Putamen (tissue), 1 donor: ENCODE measurements at places on chromosomes 1 and 21.

DNA sequence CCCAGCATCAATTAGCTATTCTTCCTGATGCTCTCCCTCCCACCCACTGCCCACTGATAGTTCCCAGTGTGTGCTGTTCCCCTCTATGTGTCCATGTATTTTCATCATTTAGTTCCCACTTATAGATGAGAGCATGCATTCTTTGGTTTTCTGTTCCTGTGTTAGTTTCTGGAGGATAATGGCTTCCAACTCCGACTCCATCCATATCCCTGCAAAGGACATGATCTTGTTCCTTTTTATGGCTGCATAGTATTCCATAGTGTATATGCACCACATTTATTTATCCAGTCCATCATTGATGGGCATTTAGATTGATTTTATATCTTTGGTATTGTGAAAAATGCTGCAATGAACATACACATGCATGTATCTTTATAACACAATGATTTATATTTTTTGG, 30.2 kb downstream of the DISC1 start:
- no peak for DNase-seq

GRCh38 chr1:152580433-152580832, at the start of gene LCE3D:
TSS of gene LCE3D (minus strand) at chr1:152580516. CDS start at chr1:152579936, 580 bp downstream.
- DNase-seq, result no peak

DNA sequence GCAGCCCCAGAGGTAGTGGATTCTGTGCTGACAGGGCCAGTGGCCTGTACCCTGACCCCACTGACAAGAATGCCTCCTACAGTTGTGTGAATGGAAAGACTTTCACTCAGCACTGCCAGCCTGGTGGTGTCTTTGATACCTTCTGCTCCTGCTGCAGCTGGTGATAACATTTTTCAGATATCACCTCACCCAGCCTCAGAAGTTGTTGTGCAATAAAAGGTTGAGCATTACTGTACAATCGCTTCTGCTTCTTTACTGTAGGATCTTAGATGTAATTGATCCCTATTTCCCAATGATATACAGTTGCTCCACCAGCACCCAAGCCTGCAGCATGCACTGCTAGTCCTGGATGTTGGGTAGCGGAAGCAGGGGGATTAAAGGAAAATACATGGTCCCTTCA, 4.8 kb upstream of the CHIA start:
- DNase-seq, result no peak

DNA sequence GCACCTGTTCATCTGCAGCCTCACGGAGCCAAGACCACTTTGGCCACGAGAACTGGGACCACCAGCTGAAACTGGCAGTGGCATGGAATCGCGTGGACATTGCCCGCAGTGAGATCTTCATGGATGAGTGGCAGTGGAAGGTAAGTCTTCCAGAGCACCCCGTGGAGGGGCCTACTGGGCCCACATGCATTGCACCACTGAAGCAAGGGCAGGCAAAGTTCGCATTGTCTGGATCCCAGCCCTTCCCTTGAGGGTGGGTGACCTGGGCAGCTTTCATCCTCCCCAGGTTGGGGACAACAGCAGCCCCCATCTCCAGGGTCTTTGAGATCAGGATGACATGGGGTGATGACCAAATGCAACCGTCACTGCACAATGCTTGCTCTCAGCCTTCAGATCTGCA, 37.5 kb downstream of the TRPM2 start:
- no peak for DNase-seq

GRCh38 chr1:178374016-178374415, 122.7 kb downstream of the CLEC20A start:
- no peak for DNase-seq

DNA sequence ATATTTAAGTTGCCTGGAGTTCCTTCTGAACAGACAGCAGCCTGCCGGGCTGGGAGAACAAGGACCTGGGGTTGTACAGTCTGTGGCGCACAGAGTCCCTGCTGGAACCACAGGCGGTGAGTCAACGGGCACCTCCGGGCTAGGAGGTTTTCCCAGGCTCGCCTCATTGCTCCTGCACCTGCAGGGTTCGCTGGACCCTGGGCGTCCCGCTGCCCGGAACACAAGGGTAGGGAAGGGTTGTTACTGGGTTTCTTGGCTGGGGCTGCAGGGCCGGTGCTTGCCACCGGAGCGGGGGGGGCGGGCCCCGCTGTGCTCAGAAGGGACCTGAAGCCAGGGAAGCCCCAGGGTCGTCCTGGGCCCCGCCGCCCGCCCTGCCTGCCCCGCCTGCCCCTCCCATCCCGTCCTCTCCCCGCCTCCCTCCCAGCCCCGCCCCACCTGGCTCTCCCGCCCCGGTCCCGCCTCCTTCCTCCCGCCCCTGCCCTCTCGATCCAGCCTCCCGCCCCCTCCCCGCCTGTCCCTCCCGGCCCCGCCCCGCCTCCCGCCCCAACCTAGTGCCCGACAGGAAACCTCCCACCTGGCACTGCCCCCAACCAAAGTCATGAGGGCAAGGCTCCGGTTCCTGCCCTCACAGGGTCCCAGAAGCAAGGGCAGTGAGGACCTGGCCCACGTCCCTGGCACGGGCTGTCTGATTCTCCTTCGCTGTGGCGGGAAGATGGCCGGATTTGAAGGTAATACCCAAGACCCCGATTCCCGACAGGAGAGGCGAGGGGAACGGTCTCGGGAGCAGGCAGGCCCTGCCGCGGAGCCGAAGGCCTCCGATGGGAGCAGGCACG, 6.8 kb downstream of the JMJD4 start:
- DNase-seq, result no peak

- no peak for DNase-seq
Measured at GRCh38 chr1:21608798-21609197, 60.4 kb downstream of the RAP1GAP start.

DNA sequence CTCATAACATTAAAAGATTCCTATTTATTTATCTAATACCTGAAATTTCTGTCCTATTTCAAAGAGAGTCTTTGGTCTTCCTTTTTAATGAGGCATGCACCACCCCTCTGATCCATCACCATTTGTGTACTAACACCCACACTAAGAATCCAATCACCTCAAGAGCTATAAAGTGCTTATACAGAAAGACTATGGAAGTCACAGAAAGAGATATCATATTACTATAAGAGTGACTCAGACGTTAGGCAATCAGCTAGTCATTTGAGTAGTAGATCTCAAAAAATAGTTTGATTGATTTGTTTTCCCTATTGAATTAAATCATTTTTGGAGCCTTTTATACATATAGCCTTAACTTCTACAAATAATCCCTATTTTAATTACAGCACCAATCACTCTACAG, 46.1 kb downstream of the NME7 start:
- no peak for DNase-seq

GRCh38 chr1:84775535-84775920, 85.3 kb upstream of the SSX2IP start:
- DNase-seq, result no peak

GRCh38 chr1:245285168-245285567, 130.4 kb downstream of the KIF26B start:
- no peak for DNase-seq

DNA sequence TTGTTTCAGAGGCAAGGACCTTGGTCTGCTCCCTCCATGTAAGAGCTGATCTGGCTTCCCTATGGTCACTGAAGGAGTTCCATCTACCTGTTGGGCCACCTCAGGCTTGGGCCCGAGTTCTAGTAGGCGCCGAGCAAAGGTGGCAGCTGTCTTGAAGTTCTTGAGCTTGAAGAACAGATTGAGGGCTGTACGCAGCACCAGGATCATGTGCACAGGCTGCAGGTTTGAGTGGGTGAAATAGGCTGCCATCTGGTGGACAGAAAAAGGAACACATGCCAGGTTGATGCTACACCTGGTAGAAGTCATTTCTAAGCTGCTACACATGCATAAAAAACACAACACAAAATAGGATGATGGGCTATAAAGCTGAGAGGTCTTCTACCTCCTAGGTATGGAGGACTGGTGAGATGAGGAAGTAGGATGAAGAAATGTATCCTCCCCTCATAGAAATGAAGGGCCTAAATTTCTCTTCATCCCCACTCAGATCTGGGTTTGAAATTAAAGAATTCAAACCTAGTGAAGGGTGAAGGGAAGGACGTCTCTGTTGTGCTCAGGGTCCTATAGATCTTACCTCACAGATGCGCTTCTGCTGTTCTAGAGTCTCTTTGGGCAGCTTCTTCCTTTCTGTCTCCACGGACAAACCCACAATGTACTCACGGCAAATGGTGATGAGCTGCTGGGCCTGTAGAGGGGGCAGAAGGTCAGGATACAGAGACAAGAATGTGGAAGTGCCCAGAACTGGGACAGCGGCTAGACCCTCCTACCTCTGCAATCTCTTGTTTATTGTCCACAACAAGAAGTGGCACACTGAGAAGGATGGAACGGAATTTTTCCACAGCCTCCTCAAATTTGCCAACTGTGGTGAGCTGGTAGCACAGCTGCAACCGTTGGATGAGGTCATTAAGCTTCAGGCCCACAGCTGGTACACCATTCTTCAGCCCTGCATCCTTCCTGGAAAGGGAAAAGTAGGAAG, 6.6 kb upstream of the PEX19 start:
- DNase-seq, result peak; percentile 73

- DNase-seq, result no peak
Measured at GRCh38 chr1:41281334-41281733, 39.2 kb upstream of the SCMH1 start.

- DNase-seq, result no peak
Measured at GRCh38 chr21:19145682-19146293, 742.2 kb upstream of the TMPRSS15 start.

DNA sequence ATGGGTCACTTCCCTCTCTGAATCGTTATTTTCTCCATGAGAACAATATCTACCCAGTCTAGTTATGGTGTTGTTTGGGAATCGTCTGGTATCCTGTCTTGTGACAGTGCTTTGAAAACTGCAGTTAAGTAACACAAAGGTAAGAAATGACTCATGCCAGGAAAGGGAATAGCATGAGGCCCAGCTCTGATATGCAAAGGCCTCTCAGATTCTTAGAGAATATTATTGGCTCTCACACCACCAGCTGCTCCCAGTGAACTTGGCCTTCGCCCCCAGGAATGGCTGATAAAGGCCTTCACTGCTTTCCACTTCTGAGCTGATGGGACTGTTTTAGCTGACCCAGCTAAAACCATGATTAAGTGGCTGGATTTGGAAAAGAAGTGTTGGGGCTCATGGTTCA, 27.1 kb downstream of the NEK2 start:
- no peak for DNase-seq

GRCh38 chr21:32392299-32392879, 423 bp downstream of the URB1 start:
- DNase-seq, result no peak

GRCh38 chr1:51622455-51622913, 5.6 kb downstream of the OSBPL9 start:
- no peak for DNase-seq

DNA sequence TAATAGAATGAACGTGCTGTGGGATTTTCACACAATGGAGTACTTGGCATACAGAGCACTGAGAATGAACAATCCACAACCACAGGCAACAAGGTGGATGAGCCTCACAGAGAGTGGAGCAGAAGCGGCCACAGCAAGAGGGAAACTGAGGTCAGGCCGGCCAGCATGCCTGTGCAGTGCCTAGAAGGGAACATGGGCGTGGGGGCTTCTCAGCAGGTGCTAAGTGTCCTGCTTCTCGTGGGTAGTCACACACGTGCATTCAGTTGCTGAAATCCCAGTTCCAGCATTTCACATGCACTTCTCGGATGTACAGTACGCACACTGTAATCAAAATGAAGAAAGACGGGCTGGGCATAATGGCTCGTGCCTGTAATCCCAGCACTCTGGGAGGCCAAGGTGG, 33.1 kb downstream of the WDR4 start:
- no peak for DNase-seq

DNA sequence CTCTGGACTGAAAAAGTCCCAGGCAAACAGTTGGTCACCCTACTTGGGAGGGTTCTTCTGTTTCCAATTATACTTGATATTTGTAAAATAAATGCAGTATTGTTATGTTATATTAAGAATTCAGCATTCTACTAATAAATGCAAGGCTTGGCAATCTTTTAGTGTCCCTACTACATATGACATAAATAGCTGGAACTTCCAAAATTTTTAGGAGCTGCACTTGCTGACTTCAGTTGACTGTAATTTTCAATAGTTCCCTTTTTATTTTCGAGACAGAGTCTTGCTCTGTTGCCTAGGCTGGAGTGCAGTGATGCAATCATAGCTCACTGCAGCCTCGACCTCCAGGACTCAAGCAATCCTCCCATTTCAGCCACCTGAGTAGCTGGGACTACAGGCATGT, 20.0 kb downstream of the FOXD3 start:
- no peak for DNase-seq

- no peak for DNase-seq
Measured at GRCh38 chr1:226100436-226101391, 38.2 kb downstream of the H3-3A start.

DNA sequence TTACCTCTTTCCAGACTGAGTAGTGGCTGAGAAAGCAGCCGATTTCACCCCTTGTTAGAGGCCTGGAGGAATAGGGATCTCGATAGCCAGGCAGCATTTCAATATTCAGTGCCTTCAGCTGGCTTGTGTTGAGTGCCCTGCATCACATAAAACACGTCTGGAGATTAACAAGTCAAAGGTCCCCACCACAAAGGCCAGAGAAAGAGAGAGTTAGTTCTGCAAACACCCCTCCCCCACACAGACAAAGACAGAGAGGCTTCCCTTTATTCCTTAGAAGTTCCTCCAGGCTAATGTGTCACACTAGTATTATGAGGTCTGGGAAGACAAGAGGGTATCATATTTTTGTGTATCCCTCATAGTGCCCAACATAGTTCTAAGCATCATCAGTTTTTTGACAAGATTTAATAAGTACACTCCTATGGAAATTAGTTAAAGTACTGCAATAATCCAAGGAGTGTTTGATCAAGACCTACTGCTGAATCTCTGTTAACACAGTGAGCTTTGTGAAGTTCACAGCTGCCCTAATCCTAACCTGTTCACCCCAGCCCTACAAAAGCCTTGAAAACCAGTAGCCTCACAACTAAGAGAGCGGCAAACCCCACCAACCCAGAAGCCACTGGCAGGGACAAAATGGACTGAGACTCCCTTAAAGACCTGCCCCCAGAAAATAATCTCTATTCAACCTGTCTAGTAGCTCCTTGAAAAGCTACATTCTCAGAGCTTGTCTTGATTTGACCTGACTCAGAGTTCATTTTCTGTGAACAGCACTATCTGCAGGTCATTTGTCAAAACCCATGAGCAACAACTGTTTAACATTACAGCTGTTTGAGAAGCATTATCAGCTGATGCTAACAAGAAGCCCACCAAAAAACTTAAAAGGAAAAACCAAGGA, 91.9 kb downstream of the COLGALT2 start:
- no peak for DNase-seq

GRCh38 chr1:42938645-42939615, 19.7 kb downstream of the SLC2A1 start:
- DNase-seq, result no peak

GRCh38 chr1:41758904-41759548, 159.7 kb downstream of the HIVEP3 start:
- no peak for DNase-seq
